Activated T-cell treated with anti-CD3 and anti-CD28 coated beads for 48 hours (primary cell): ENCODE measurements at places on chromosomes 4 and X.

- no peak for DNase-seq
These were observed 136.7 kb downstream of the SMIM20 start for GRCh38 chr4:26050671-26051070.

DNA sequence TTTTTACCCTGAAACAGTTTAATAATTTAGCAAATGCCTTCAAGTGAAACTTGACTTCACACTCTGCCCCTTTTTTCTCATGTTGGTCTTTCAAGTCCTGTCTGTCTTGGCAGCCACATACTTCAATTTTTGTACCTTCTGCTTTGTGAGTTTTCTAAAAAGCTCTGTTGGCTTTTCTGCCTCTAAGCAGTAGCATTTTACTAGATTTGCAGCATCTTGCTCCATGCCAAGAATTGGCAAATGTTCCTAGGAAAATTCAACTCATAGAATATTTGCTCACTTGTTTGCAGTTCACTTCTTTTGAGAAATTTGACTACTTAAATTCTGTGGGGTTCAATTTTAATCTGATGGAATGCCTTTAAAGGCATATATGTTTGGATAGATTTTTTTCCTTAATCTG lies 59.2 kb downstream of the FAM47A start:
- DNase-seq: no peak

- DNase-seq: no peak
These were observed 88.6 kb downstream of the APBB2 start for GRCh38 chr4:41125558-41126311.

- no peak for DNase-seq
These were observed 631.5 kb downstream of the PCDH7 start for GRCh38 chr4:31351695-31352094.

- DNase-seq: no peak
These were observed 223.0 kb upstream of the GALNT7 start for GRCh38 chr4:172945611-172946010.

- no peak for DNase-seq
These were observed 359.2 kb upstream of the TEX13C start for GRCh38 chrX:124960454-124960853.

DNA sequence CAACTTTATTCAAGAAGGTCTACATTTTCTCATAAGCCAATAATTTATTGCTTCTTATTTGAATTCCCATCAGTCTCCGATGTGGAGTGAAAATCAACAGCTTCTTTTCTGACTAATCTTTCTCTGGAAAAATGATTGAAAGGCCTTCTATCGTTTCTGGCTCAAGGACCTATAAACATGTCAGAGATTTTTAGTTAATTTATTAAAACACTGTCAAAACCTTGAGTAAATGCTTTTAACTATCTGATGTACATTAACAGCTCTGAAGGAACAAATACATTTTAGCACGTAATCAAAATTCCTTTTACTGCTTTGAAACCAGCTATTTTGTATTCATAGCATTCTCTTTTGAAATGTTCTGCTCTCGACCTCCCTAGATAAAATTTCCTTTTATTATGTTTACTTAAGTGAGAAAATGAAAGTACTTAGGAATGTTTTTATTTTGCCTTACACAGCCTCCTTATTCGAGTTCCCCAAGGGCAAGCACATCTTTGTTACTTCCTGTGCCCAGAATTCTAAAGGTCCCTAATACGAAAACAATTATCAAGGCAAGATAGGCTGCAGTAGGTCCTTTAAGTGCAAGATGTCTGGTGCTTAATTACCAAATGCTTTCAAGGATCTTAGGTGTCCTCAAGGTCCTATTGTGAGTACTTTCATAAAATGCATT lies 3.1 kb upstream of the ZFX start:
- no peak for DNase-seq

- no peak for DNase-seq
These were observed 13.4 kb upstream of the DHRSX start for GRCh38 chrX:2514131-2514530.

- no peak for DNase-seq
These were observed 47.4 kb upstream of the KDR start for GRCh38 chr4:55172694-55173287.

DNA sequence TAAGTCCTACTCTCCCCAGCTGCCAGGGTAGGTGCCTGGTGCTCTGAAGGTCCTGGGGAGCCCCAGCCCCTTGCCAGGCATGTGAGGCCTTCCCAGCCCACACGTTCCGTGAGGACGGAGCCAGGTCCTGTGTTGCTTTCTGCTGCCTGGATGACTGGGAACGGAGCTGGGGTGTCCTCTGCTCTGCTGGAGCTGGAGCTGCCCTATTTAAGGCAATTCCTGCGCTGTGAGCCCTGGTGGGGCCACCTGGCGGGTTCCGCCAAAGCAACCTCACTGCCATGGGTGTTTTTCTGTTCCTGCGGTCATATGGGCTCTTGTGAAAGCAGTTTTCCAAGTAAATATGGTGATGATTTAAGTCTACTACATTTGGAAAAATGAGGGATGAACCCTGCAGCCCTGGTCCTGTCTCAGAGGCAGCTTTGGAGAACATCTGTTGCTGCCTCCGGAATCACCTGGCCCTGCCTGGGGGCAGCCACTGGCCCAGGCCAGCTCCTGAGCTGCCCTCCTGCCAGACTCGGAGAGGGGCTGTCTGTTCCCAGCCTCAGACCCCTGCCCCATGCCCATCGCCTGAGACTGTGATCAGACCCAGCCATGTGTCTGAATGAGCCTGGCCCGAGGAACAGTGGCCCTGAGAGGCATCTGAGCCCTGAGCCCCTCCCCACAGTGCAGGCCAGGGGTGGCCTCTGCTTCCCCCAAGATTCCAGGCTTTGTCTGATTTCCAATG lies 33.2 kb downstream of the FGFRL1 start:
- DNase-seq: no peak

DNA sequence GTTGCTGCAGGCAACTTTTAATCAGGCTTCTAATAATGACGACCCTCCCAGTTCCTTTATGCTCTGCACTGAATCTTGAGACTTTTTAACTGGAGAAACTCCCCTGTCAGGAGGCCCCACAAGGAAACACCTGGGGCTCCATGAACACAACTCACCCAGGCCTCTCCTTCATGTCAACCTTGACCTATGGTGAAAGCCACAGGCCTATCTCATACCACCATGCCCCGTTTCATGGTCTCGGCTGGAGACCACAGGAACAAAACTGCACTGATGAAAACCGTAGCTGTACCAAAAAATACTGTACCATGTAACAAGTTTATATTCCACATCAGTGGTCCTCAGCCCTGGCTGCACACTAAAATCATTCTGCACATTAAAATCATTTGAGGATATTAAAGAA lies 57.0 kb downstream of the ZNF827 start:
- DNase-seq: no peak

GRCh38 chr4:121741751-121742150 lies 23.2 kb downstream of the SMIM43 start:
- DNase-seq: no peak

DNA sequence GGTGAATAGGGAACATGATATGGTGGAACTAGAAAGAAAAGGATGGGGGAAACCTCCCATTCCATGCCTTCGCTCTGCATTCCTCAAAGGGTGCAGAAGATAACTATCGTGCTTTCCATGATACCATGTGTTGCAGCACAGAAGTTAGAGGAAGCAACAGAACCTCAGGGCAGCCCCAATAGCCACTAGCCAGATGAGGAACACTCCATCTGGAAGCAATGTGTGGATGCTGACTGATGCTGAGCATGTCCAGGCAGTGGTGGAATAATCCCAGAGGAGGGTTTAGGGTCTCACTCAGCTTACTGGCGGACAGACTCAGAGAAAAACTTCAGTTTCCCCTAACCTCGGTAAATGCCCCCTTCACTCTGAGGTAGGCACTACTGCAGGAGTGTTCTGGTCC lies 7.5 kb downstream of the SMIM10 start:
- DNase-seq: no peak

- no peak for DNase-seq
These were observed 22.9 kb upstream of the CPE start for GRCh38 chr4:165355900-165356300.

GRCh38 chr4:81019006-81019405 lies 11.5 kb upstream of the BMP3 start:
- no peak for DNase-seq

DNA sequence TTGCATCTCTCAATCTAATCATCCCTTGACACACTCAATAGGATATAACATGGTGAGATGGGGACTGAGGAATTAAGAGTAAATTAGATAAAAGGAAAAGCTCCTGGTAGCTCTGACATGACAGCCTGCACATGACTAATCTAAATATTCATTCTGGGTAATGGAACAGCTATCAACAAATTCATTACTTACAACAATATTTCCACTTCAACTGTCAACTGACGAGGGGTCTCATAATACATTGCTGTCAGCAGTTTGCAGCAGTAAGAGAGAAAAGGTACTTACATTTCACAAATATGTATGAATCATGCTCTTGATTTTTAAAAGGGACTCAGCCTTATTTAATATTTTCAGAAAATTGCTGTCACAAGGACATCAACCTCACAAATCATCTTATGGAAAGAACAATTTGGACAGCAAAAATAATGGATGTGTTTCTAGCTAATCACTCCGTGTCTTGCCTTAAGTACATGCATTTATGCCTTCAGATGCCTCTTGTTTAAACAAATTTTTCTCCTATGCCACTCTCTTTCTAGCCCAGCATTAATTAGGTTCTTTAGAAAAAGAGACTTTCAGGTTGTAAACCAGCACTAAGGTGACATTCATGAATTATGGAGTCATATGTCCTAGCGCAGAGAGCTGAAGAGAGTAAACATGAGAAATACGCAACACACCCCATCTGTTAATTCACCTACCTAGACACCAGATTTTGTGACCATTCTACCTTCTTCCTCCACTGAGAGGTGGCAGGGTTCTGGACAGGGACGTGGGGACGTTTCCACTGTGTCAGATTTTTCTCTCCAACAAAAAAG lies 99.6 kb upstream of the TMEM150C start:
- DNase-seq: no peak

DNA sequence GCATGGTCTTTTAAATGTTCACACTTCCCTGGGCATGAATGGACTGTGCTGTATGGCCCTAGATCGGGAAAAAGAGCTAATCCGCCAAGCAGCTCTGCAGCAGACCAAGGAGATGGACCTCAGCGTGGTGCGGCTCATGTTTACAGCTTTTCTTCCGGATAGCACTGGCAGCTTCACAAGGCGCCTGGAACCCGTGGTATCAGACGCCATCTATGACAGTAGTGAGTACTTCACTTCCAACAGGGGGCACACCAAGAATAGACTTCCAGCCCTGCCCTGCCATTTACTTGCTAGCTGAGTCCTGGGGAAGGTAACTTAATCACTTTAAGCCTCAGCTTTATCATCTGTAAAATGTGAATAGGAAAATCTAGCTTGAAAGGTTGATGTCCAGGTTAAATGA lies 77.7 kb downstream of the NFKB1 start:
- DNase-seq: no peak
